Left renal cortex interstitium (tissue), 4 donors: ENCODE measurements at places on chromosomes 1 and 21.

DNA sequence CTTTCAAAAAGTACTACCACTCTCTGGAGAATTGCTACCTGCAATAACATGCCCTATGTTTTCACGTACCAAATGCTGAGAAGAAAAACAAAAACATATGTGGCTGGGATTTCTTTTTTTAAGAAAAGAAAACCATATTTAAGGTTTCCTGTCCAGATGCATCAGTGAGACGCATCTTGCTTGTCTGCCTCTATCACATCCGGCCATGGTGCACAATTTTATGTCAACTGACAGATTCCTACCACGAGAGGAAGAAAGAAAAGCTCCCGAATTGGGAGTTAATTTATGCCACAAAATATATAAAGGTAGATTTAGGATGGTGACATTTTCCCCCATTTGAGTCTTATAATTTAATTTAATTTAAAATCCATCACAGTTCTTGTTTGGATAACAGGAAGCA lies 62.3 kb upstream of the COL24A1 start:
- no peak for DNase-seq

- DNase-seq = no peak
Observed at GRCh38 chr1:244066954-244067716, 16.1 kb downstream of the ZBTB18 start.

DNA sequence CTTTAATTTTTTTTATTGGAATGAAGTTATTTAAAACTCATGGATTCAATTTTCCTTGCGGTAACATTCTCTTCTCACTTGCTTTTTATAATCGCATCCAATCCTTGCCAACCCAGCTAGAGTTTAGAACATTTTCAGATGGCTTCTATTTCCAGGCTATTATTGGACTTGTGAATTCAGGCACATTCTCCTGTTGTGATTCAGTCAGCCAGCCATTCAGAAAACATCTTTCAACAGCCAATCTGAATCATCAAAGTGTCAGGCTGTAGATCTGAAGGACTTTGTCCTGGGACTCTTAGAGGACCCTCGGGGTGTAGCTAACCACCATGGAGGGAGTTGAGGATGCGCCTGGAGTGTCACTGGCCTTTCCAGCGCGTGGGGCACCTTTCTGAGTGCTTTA lies 92.4 kb downstream of the PRDM2 start:
- no peak for DNase-seq

DNA sequence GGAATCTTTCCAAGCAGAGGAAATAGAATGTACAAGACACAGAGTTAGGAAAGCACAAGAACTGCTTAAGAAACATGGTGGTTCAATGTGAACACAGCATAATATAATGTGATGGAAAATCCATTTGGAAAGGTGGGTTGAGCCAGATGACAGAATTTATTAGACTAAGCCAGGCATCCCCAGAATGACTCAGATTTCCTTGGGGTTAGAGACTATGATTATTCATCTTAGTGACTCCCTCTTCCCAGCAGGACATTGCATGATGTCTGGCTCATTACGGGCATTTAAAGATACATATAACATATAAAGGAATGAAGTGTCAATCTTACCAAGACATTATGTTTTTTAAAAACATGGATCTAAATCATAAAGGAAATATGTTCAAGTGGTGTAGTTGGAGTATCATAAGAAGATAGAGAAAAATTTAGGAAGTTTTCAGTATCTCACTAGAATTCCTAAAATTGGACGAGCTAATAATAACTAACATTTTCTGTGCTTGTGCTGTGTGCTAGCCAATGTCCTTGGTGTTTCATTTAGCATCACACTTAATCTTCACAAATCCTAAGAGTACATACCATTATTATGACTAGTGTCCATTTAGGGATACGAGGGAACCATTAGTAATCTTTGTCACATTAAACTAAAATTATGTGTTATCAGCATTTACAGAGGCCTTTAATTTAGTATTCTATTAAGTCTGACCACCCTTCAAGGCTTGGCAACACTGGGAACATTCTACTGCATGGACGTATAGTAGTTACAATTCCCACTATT lies 41.0 kb upstream of the ST6GALNAC5 start:
- no peak for DNase-seq

GRCh38 chr1:242089911-242090310 lies 91.0 kb upstream of the MAP1LC3C start:
- DNase-seq = no peak

GRCh38 chr1:3477241-3477995 lies 23.0 kb downstream of the ARHGEF16 start:
- DNase-seq = no peak

GRCh38 chr1:222734740-222735139 lies 2.3 kb upstream of the FAM177B start:
- no peak for DNase-seq
